Pancreas (tissue), 10 donors: ENCODE measurements at places on chromosomes 12 and 14. TPM values are rescaled to one million over a fixed set of nuclear protein-coding genes. Genes with fewer than 3 reads are reported as not detected.

DNA sequence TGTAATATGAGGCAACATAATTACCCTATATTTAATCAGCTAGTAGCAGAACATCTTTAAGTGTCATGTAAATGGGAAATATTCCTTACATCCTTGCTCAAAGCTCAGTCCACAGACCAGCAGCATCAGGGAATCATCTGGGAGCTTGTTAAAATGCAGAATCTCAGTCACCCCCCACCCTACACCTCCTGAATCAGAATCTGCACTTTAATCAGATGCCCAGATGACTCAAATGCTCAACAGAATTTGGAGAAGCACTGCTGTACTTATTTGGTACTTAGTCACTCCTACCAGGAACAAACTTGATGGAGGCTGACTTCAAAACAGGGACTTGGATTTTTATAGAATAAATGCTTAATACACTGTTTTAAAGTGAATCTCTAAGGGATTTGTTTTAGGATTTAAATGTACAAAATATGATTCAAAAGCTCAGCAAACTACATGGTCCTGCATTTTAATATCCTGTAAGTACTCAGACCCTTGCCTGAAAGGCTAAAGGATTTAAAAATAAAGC, 96.5 kb downstream of the ARMH4 start:
- DNase-seq = no peak
- no peaks in the 10 kb centered on the region for H3K4me1 ChIP-seq
- H3K27me3 ChIP-seq = no peaks in the 10 kb centered on the region
- no peak overlapping the region for H3K27ac ChIP-seq
- H3K36me3 ChIP-seq = no peaks in the 10 kb centered on the region

- H3K27me3 ChIP-seq = no peaks in the 10 kb centered on the region
- no peak overlapping the region for H3K4me3 ChIP-seq
- no peak for DNase-seq
Observed at GRCh38 chr12:106281056-106281782, 21.3 kb upstream of the TCP11L2 start.

GRCh38 chr12:121217063-121217462, 7.1 kb downstream of the P2RX4 start:
- H3K4me1 ChIP-seq = peaks cover 36% of the 10 kb centered on the region
- H3K27me3 ChIP-seq = no peaks in the 10 kb centered on the region
- H3K36me3 ChIP-seq = peaks cover 4% of the 10 kb centered on the region
- DNase-seq = peak; percentile 14
- H3K4me3 ChIP-seq = no peak overlapping the region

DNA sequence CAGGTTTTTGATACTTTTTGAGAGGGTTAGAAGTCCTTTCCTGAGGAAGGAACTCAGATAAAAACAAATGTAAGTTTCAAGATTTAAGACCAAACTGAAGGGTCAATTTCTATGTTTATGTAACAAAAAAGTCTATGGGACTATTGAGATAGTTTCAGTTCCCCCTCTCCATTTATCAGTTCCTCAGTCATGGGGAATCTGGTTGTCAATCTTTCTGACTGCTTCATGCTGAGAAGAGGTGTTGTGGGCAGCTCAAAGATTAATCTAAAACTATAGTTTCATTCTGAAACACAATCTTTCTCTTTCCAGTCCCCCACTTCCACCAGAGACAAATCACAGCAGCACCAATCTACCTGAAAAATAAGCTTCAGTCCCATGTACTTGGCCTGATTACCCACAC, 93.7 kb downstream of the KCNMB4 start:
- H3K4me1 ChIP-seq = no peaks in the 10 kb centered on the region
- H3K36me3 ChIP-seq = no peaks in the 10 kb centered on the region
- no peak for DNase-seq
- H3K4me3 ChIP-seq = no peak overlapping the region

Gene HVCN1
- 1.9 TPM for total RNA-seq

GRCh38 chr12:76586764-76587395, 27.3 kb upstream of the OSBPL8 start:
- H3K27me3 ChIP-seq = no peaks in the 10 kb centered on the region
- no peak for DNase-seq
- no peaks in the 10 kb centered on the region for H3K36me3 ChIP-seq
- no peaks in the 10 kb centered on the region for H3K4me1 ChIP-seq
- no peak overlapping the region for H3K4me3 ChIP-seq

Gene OR4K17
- total RNA-seq = not detected

Gene SYCP3
- total RNA-seq = 0.15 TPM

Gene SERPINA9
- total RNA-seq = not detected

Gene TBC1D30
- 16.2 TPM for total RNA-seq

DNA sequence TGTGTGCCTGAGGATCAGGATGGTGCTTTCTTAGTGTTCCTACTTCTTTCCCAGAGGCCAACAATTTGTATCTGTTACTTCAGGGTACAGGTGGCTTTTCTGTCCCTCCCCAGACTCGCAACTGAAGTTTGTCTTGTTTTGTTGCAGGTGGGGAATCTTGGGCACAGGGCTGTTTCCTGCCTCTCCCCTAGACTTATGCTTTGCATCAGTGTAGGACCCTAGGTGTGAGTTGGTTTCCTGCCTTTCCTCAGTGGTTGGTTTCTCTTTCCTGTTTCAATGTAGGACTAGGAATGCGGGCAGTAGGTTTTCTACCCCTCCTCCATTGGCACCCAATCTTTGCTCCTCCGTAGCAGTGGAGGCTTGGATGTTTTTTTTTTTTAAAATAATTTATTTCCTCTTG, 87.0 kb downstream of the TRMT5 start:
- no peak for DNase-seq
- no peaks in the 10 kb centered on the region for H3K4me1 ChIP-seq
- no peaks in the 10 kb centered on the region for H3K36me3 ChIP-seq

DNA sequence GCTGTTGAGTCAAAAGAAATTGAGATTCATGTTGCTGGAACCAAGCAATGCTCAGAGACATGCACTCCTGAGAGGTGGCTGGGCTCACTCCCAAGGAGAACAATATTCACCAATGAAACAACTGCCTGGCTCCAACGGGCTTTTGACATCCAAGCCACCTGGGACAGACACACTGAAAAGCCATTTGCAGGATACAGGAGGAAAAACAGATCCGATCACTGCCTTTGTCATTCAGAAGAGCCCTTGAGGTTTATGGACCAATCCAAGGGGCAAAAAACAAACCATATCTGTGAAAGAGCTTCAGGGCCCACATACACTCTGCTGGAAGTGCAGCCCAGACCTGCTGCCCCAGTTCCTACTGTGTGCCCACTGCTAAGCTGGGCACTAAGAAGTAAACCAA, 277.5 kb downstream of the NUAK1 start:
- no peak overlapping the region for H3K4me3 ChIP-seq
- no peaks in the 10 kb centered on the region for H3K36me3 ChIP-seq
- no peak for DNase-seq
- no peak overlapping the region for H3K27ac ChIP-seq
- H3K27me3 ChIP-seq = no peaks in the 10 kb centered on the region

DNA sequence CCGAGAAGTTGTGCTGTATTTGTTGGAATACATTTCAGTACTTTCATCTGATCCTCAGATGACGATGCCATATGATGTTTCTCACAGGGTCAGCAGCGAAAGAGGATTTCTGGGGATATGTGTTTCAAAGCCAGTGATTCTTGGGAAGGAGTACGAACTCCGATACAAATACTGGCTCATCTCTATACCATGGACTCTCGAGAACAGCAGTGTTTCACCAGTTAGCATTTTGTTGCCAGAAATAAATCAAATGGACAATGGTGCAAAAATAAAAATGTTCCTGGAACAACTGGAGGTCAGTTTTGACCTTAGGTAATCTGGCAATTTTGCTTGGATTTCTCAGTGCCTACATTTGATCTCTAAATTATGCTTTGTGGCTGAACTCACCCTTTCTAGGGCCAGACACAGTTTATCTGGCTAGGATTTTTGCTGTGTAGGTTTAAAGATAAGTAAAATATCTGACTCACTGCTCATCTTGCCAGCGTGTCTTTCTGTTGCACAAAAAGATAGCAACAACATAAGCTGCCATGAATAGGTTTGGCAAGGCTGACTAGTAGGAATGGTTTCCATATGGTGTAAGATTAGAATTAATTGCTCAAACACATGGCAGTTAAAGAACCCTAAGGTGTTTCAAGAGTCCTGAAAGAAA, 11.0 kb upstream of the MGP start:
- no peaks in the 10 kb centered on the region for H3K36me3 ChIP-seq
- no peaks in the 10 kb centered on the region for H3K4me1 ChIP-seq
- DNase-seq = no peak
- H3K27me3 ChIP-seq = no peaks in the 10 kb centered on the region
- H3K27ac ChIP-seq = no peak overlapping the region
- H3K4me3 ChIP-seq = no peak overlapping the region
